Hepatocyte (in vitro differentiated cells): ENCODE measurements at places on chromosomes 6 and 20.

DNA sequence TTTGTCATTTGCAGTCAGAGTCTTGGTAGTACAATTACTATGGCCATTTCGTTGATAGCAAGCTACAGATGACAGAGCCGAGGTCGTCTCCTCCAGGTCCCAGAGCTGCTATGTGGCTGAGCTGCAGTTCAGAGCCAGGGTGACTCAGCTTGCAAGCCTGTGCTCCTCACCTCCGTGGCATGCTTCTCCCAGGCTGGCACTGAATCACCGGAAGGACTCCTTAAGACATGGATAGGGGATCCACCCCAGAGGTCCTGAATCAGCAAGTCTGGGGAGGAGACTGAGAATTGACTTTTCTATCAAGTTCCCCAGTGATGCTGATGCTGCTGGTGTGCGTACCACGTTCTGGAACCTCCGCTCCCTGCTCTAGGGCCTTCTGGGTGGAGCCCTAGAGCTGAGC lies 291.2 kb downstream of the CDH26 start:
- no peak for DNase-seq
- H3K4me1 ChIP-seq, result no peaks in the 10 kb centered on the region
- H3K27ac ChIP-seq, result no peak overlapping the region
- no peak overlapping the region for H3K4me3 ChIP-seq
- H3K36me3 ChIP-seq, result no peaks in the 10 kb centered on the region
- H3K27me3 ChIP-seq, result peaks cover 3% of the 10 kb centered on the region

- H3K27ac ChIP-seq, result peak overlapping the region; percentile 95
- peak overlapping the region; percentile 41 for H3K4me3 ChIP-seq
- peaks cover 6% of the 10 kb centered on the region for H3K4me1 ChIP-seq
These were observed 545 bp downstream of the ACTR5 start for GRCh38 chr20:38748861-38749149.

GRCh38 chr6:113847447-113847846 lies 9.7 kb upstream of the MARCKS start:
- H3K27ac ChIP-seq, result no peak overlapping the region
- H3K27me3 ChIP-seq, result no peaks in the 10 kb centered on the region
- no peak overlapping the region for H3K4me3 ChIP-seq

DNA sequence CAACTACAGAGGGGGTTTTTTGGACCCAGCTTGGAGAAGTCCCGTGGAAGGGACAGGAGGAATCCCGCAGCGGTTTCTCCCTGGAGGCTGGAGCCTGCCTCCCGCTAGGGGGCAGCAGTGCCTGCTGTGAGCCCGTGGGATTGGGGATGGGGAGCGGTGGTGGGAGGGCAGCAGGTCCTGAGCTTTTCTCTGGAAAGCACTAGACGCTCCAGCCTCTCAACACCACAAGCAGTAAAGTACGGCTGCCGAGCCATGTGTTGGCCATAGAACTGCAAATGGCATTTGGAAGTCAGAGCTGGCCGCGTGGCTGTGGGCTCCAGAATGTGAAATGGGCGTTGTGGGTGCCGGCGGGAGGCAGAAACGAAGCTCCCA lies 47.8 kb downstream of the GMPR start:
- DNase-seq, result peak; percentile 75
- H3K27me3 ChIP-seq, result no peaks in the 10 kb centered on the region
- H3K36me3 ChIP-seq, result no peaks in the 10 kb centered on the region
- no peak overlapping the region for H3K4me3 ChIP-seq
- H3K27ac ChIP-seq, result no peak overlapping the region

- DNase-seq, result no peak
- no peak overlapping the region for H3K4me3 ChIP-seq
- no peaks in the 10 kb centered on the region for H3K27me3 ChIP-seq
- H3K36me3 ChIP-seq, result no peaks in the 10 kb centered on the region
These were observed 19.8 kb downstream of the NEDD9 start for GRCh38 chr6:11212664-11213063.

DNA sequence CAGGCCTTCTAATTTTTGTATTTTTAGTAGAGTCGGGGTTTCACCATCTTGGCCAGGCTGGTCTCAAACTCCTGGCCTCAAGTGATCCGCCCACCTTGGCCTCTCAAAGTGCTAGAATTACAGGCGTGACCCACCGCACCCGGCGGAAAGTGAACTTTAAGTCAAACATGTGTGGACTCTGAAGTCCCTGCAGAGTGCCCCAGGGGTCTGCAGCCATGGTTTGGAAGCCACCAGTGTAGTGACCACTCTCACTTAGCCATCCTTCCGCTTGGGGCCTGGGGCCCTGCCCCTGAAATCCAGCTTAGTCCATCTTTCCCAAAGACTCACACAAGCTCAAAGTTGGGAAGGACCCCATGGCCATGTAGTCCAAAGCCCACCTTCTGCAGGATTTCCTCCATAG lies 164.5 kb downstream of the GRM4 start:
- H3K4me3 ChIP-seq, result no peak overlapping the region
- H3K27ac ChIP-seq, result no peak overlapping the region
- peaks cover 16% of the 10 kb centered on the region for H3K27me3 ChIP-seq
- no peaks in the 10 kb centered on the region for H3K4me1 ChIP-seq

DNA sequence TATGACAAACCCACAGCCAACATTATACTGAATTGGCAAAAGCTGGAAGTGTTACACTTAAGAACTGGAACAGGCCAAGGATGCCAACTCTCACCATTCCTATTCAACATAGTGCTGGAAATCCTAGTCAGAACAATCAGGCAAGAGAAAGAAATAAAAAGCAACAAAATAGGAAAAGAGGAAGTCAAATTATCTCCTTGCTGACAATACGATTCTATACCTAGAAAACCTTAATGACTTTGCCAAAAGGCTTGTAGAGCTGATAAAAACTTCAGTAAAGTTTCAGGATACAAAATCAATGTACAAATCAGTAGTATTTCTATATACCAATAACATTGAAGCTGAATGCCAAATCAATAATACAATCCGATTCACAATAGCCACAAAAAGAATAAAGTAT lies 32.4 kb downstream of the OR5V1 start:
- no peaks in the 10 kb centered on the region for H3K36me3 ChIP-seq
- no peak overlapping the region for H3K27ac ChIP-seq
- DNase-seq, result no peak
- H3K4me1 ChIP-seq, result no peaks in the 10 kb centered on the region
- H3K27me3 ChIP-seq, result no peaks in the 10 kb centered on the region
- H3K4me3 ChIP-seq, result no peak overlapping the region

GRCh38 chr6:6195080-6195479 lies 125.4 kb downstream of the F13A1 start:
- no peak overlapping the region for H3K4me3 ChIP-seq
- H3K4me1 ChIP-seq, result no peaks in the 10 kb centered on the region
- H3K27me3 ChIP-seq, result no peaks in the 10 kb centered on the region

DNA sequence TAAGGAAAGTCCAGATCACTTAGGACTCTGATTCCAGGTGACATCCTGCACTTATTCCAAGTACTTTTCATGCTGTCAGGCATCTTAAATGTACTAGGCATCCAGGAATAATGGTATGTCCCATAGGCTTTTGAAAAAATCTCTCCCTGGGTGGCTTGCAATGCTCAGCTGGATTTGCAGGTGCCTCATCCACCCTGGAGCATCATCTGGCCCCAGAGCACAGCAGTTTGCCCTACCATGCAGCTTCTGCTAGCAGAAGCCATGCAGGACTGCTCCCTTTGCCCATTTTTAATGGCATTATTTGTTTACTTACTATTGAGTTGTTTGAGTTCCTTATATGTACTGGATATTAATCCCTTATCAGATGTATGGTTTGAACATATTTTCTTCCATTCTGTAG lies 45.2 kb downstream of the DZANK1 start:
- no peaks in the 10 kb centered on the region for H3K27me3 ChIP-seq
- H3K27ac ChIP-seq, result no peak overlapping the region
- no peaks in the 10 kb centered on the region for H3K4me1 ChIP-seq
- no peaks in the 10 kb centered on the region for H3K36me3 ChIP-seq
- no peak overlapping the region for H3K4me3 ChIP-seq

- H3K4me3 ChIP-seq, result no peak overlapping the region
- no peak for DNase-seq
- H3K4me1 ChIP-seq, result no peaks in the 10 kb centered on the region
These were observed 42.3 kb downstream of the CCDC170 start for GRCh38 chr6:151536188-151536479.

DNA sequence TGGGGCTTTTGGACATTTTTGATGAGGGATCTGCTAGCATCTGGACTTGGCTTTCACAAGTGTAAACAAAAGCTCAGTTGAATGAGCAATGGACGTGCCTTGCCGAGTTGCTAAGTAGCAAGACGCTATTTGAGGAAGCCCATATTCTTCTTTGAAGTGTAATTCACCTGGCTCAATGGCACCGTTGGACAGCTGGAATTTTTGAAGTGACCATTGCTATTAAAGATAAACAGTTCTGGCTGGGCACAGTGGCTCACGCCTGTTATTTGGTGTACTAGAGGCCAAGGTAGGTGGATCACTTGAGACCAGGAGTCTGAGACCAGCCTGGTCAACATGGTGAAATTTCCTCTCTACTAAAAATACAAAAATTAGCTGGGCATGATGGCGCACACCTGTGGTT lies 88.8 kb upstream of the SOX4 start:
- H3K4me3 ChIP-seq, result no peak overlapping the region
- no peak overlapping the region for H3K27ac ChIP-seq
- no peak for DNase-seq
- H3K27me3 ChIP-seq, result no peaks in the 10 kb centered on the region

DNA sequence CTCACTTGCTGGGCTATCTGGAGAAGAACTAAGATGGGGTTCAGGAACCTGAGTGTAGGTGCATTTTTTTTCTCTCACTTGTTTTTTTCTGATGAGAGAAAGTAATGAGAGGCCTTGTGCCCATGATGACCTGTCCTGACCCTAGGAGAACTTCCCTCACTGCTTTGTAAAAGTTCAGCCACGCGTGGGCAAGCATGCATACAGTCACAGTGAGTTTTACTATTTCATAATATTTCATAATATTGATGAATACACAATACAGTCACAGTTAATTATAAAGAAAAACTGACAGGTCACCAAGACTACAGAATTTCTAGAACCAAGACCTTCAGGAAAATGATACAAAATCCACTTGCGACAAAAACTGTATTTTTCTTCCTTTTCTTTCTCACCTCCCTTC lies 111.8 kb downstream of the MAP7 start:
- no peaks in the 10 kb centered on the region for H3K27me3 ChIP-seq
- H3K4me3 ChIP-seq, result no peak overlapping the region
- no peak for DNase-seq
- H3K36me3 ChIP-seq, result no peaks in the 10 kb centered on the region
- H3K27ac ChIP-seq, result peak overlapping the region; percentile 38

DNA sequence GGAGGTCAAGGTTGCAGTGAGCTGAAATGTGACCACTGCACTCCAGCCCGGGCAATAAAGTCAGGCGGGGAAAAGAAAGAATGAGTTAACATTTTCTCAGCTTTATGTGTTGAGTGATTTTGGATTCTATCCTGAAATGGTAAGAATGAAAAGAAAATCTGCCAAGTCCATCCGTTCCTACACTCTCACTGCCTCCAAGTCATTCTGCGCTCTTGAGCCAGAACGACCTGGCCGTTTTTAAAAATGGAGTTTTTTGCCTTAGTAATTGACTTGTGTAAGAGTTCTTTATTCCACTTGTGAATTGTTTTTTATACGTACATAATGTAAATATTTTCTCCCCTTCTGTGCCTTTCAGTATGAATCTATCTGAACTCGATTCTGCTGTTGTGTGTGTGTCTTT lies 28.7 kb downstream of the DNAJC5 start:
- no peak for DNase-seq
- H3K4me1 ChIP-seq, result peaks cover 5% of the 10 kb centered on the region
- no peak overlapping the region for H3K4me3 ChIP-seq
- H3K36me3 ChIP-seq, result peaks cover 3% of the 10 kb centered on the region
- H3K27me3 ChIP-seq, result no peaks in the 10 kb centered on the region

DNA sequence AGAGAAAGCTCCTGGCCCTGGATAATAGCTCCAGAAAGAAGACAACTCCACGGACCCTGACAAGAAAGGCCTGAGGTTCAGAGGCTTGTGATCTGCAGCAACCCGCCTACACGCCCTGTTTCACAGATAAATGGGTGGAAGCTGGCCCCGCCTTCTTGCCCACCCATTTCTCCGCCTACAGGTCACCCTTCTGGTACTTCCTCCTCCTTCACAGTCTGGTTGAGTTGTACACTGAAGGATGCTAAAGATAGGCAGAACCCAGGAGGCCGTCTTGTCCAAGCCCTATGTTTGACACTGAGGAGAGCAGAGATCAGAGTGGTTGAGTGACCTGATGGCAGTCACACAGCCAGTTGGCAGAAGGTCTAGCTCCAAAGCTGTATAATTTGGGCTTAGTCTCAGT lies 34.2 kb upstream of the MDGA1 start:
- H3K4me1 ChIP-seq, result no peaks in the 10 kb centered on the region
- H3K27me3 ChIP-seq, result no peaks in the 10 kb centered on the region
- no peaks in the 10 kb centered on the region for H3K36me3 ChIP-seq
- H3K4me3 ChIP-seq, result no peak overlapping the region
- no peak overlapping the region for H3K27ac ChIP-seq

GRCh38 chr6:11918739-11919605 lies 93.1 kb upstream of the HIVEP1 start:
- no peaks in the 10 kb centered on the region for H3K36me3 ChIP-seq
- no peak overlapping the region for H3K4me3 ChIP-seq
- DNase-seq, result peak; percentile 9
- H3K4me1 ChIP-seq, result peaks cover 39% of the 10 kb centered on the region
- peak overlapping the region; percentile 86 for H3K27ac ChIP-seq

DNA sequence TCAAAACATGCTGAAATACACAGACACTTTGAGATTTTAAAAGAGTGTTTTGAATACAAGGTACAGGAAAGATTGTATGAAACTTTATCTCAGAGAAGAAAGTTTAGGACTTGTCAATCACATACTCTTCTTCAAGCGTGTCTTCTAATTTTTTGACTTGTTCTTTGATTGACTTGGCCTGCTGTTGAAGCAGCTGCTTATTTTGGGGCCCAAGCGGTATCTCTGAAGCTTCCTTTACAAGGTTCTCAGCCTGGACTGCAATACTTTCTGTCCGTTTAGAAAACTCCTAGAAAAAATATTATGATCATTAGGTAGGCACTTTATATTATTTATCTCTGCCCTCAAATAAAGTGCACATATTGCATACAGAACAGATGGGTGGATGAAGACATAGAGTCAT lies 201.3 kb downstream of the SYNE1 start:
- no peaks in the 10 kb centered on the region for H3K27me3 ChIP-seq
- H3K4me1 ChIP-seq, result no peaks in the 10 kb centered on the region
- no peaks in the 10 kb centered on the region for H3K36me3 ChIP-seq
- no peak overlapping the region for H3K27ac ChIP-seq
- no peak for DNase-seq

GRCh38 chr6:36028088-36028876 lies 674 bp downstream of the MAPK14 start:
- peak overlapping the region; percentile 76 for H3K27ac ChIP-seq
- peak overlapping the region; percentile 25 for H3K4me3 ChIP-seq
- no peaks in the 10 kb centered on the region for H3K27me3 ChIP-seq
- peaks cover 8% of the 10 kb centered on the region for H3K4me1 ChIP-seq
- H3K36me3 ChIP-seq, result no peaks in the 10 kb centered on the region
- DNase-seq, result peak; percentile 67

GRCh38 chr6:2237001-2237400 lies 8.4 kb downstream of the GMDS start:
- H3K27ac ChIP-seq, result no peak overlapping the region
- no peak overlapping the region for H3K4me3 ChIP-seq
- no peaks in the 10 kb centered on the region for H3K36me3 ChIP-seq
- H3K27me3 ChIP-seq, result no peaks in the 10 kb centered on the region
- H3K4me1 ChIP-seq, result no peaks in the 10 kb centered on the region

GRCh38 chr6:107082045-107082444 lies 33.3 kb downstream of the BEND3 start:
- H3K27me3 ChIP-seq, result no peaks in the 10 kb centered on the region
- H3K4me1 ChIP-seq, result no peaks in the 10 kb centered on the region
- H3K4me3 ChIP-seq, result no peak overlapping the region
